ENCODE measurements at places on chromosomes 1 and 21.

- DNase-seq, result no peak
These were observed 7.2 kb upstream of the IGSF3 start for GRCh38 chr1:116674751-116675150.

DNA sequence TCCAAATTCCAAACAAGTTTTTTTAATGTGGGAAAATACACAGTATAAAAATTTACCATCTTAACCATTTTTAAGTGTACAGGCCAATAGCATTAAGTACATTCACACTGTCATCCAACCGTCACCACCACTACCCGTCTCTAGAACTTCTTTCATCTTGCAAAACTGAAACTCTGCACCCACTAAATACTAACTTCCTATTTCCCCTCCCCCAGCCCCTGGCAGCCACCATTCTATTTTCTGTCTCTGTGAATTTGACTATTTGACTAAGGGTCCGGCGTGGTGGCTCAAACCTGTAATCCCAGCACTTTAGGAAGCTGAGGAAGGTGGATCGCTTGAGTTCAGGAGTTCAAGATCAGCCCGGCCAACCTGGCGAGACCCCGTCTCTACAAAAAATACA is 36.1 kb downstream of the CLSTN1 start:
- no peak for DNase-seq

- no peak for DNase-seq
These were observed 12.7 kb upstream of the CDK18 start for GRCh38 chr1:205491794-205492193.

DNA sequence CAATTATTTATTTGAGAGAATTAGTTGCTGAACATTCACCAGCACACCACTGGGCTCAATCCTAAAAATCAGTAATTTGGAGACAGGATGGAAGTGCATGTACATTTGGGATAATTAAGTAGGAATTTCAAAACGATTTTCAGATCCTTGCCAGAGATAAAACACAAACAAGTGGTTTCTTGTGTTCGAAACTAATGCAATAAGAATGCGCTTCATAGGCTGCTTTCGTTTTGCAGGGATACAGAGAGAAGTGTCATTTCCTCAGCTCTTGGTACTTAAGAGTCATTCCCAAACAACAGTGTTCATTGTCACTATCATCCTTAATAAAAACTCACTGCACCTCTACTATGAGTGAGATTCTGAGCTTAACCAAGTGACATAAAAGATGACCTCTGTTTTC is 20.6 kb upstream of the USP24 start:
- DNase-seq, result peak; percentile 43

DNA sequence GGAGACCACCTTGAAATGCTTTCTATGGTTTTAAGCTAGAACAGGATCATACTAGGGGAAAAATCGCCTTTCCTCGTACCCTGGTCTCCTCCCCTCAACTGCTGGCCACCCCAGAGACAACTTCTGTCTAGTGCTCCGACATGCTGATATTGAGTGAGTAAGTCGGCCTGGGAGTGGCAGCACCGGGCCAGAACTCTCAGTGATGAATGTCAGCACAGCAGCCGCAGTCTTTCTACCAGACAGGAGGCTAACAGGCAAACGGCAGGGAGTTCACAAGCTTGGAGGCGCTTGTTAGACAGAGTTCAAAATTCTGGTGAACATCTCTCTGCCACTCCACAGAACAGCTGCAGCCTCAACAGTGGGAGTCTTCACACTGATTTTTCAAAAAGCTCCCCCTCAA is 716.9 kb downstream of the ADGRL2 start:
- no peak for DNase-seq

GRCh38 chr1:221435504-221435904 is 306.4 kb downstream of the DUSP10 start:
- DNase-seq, result peak; percentile 8

- no peak for DNase-seq
These were observed 312.6 kb downstream of the SIPA1L2 start for GRCh38 chr1:232317350-232317749.

DNA sequence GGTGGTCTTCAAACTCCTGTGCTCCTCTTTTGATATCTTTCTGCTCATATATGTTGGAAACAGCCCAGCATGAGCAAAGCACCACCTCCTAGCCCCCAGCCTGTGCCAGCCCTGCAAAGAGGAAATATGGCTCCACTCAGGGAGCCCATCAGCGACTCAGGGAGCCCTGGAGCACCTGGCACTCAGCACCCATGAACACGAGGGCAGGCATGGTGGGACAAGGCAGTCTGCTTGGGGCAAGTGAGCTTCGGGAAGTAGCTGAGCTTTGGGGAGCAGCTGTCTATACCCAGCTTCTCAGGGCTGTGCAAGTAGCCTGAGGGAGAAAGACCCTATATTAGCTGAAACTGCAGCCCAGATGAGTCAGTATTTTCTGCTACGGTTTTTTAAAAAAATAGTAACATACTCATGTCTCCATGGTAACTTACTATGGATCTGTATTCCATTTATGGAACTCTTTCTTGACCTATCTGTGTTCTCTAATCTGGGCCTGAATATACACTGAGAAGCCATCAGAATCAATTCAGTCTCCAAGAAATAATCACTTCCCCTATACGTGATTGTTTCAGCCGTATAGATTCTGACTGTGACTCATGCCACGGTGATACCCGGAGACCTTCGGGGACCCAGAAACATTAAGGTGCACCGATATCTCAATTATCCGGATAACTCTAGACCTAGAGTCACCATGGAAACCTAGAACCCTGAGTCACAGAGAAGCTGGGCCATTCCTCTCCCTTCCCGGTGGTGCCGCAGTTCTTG is 1.5 kb upstream of the ETS2 start:
- DNase-seq, result no peak

- no peak for DNase-seq
These were observed 8.2 kb upstream of the METTL18 start for GRCh38 chr1:169802888-169803287.

GRCh38 chr1:116919802-116920201 is 10.1 kb downstream of the PTGFRN start:
- DNase-seq, result no peak

GRCh38 chr1:151827853-151828252 is 3.7 kb downstream of the RORC start:
- DNase-seq, result no peak

GRCh38 chr1:226497991-226498639 is 50.4 kb upstream of the STUM start:
- DNase-seq, result no peak

Data from H54 (cell line).